Renal pelvis (tissue), 12 donors: ENCODE measurements at places on chromosomes 7 and 10. TPM values are rescaled to one million over a fixed set of nuclear protein-coding genes. Genes with fewer than 3 reads are reported as not detected.

DNA sequence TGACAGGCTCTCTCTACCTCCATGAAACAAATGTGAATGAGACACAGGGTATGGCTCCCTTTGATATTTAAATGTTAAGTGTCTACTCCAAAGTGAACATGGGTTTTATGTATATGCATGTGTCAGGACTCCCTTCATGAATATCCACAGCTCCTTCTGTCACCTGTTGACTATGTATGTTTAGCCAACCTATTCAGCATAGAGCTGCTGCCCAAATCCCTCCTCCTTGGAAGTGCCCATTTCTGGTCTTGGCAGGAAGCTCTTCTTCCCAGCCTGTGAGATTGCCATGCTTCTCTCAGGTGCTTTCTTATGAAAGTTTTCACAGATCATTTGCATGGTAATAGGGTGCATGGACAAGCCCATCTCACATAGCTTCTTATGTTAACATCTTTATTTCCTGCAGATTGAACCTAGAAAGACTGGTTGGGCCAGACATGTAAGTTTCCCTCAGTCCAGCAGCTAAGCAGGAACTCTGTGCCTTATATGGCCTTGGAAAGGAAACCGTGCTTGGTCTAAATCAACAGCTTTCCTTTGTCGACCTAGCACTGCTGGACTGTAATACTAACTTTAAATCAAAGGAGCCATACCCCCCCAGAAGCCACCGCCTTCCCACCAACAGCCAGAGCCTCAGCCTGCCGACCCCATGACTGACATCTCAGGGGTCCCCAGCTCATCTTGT is 288.9 kb downstream of the ADARB2 start:
- no peak for DNase-seq

- no peak for DNase-seq
These were observed 5.7 kb upstream of the ZNF503 start for GRCh38 chr10:75407224-75407712.

DNA sequence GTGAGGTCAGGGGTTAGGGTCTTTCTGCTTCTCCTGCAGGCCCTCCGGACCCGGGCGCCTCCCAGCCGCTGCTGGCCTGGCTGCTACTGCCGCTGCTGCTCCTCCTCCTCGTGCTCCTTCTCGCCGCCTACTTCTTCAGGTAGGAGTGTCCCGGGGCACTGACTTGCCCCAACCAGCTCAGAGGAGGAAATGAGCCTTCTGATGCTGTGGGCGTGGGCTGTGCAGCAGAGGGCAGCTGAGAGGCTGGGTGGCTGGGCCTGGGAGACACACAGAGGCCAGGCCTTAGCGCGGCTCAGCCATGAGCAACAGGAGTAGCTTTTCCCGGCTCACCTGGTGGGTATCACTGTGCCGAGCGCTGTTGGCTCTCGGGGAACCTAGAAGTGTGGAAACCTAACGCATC is 78.9 kb downstream of the MKI67 start:
- DNase-seq = peak; percentile 71

Gene UCN3
- 0.38 TPM for polyA plus RNA-seq

- no peak for DNase-seq
These were observed 3.8 kb upstream of the CRCP start for GRCh38 chr7:66110856-66111255.

Gene VWA2
- polyA plus RNA-seq = 2.8 TPM

Gene CLRN3
- polyA plus RNA-seq = 20.4 TPM

Gene POM121C
- 65.4 TPM for polyA plus RNA-seq

GRCh38 chr10:10660054-10660453 is 357.6 kb upstream of the CELF2 start:
- no peak for DNase-seq

GRCh38 chr10:11773761-11774441 is 31.7 kb downstream of the ECHDC3 start:
- peak; percentile 57 for DNase-seq

Gene HKDC1
- 15.8 TPM for polyA plus RNA-seq

Gene DENND2A
- polyA plus RNA-seq = 32.9 TPM

DNA sequence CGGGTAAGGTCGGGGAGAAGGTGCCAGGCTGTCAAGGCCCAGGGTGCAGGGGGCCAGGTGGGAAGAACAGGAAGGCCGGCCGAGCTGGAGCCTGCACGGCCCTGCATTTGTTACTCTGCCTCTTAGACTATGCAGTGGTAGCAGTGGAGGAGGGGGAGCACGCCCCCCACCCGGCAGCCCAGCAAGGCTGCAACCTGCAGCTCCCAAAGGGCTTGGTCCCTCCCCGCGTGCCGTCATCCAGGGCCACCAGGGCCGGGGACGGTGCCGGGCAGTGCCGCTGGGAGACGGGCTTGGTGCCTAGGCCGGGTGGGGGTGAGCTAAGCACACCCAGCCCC is 7.0 kb upstream of the GPER1 start:
- no peak for DNase-seq

GRCh38 chr7:11079907-11080306 is 106.2 kb downstream of the PHF14 start:
- no peak for DNase-seq
